ENCODE measurements at places on chromosomes 2 and 18.

DNA sequence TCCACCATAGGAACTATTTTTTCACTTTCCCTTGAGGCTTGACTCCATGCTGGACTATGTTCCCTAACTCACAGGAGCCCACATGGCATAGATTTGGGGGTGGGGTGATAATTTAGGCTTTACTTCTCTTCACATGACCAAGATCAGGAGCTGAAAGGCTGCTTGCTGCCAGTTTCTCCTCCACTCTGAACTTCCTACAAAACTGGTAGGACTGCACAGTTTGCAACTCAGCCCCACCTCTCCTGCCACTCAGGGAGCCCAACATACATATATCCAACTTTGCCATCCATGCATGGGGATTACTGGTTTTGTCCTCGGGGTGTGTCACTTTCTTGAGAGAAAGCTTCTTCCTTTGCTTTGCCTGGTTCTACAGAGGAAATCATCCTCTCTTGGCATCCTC lies 14.2 kb downstream of the INO80D start:
- DNase-seq, result no peak

- DNase-seq, result no peak
Observed at GRCh38 chr2:73593680-73594079, 48.5 kb downstream of the NAT8 start.

- no peak for DNase-seq
Observed at GRCh38 chr2:119774026-119774425, 14.3 kb downstream of the PTPN4 start.

DNA sequence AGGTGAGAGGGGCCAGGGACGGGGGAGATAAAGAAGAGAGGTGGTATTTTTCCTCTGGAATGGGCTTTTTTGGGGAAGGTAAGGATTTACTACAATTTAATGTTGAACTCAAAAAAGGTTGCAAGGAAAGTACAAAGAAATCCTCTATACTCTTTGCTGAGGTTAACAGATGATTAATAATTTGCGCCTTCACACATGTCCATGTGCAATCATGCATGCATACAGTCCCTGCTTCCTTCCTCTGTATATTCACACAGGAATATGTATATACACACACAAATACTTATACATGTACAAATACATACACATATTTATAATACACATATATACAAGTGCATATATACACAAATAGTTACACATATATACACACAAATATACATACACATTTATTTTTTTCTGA lies 193.4 kb downstream of the NBAS start:
- no peak for DNase-seq

DNA sequence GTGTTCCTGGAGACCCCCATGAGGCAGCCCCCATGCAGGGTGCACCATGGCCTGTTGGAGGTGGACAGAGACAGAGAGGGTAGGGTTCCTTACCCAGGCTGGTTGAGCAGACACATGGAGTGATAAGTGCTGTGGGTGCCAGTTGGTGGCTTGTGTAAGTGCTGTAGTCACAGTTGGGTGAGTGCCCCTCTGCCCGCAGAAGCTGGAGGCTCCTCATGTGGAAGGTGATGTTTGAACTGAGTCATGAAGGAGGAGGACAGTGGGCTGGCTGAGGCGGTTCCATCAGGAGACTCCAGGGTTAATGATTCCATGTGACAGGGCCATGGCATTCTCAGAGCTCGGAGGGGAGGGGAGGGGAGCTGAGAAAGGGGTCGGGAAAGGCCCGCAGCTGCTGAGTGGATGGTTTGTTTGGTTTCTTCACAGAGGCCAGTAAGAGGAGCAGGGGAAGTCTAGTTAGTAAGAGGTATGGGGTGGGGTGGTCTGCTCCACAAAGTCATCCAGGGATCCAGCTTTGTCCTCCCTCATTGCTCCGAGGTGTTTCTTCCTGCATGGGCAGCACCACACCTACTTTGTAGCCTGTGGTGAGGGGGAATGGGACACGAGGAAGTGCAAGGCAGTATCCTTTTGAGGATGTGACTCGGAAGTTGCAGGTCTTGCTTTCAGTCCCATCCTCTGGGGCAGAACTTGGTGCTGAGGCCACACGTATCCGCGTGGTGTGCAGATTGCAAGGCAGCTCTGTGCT lies 13.6 kb downstream of the IMPA2 start:
- DNase-seq, result no peak

GRCh38 chr2:168538133-168538532 lies 82.1 kb downstream of the CERS6 start:
- DNase-seq, result no peak

DNA sequence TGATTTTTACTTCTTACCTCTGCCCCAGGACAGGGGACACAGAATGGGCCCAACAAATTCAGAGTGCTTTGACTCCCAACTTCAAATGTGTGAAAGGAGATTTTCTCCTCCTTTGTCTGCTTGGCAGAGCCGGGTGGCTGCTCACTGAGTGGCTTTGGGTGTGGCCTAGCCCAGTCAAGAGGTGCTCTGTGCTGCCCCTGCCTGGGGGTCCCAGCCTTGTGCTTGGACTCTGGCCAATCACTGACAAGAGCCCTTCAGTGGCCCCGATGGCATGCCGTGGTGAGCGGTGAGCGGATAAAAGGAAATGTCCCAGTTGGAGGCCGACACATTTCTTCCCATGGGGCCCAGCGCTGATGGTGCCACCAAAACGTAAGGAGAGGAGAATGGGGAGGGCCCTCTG lies 259.2 kb downstream of the CELF4 start:
- no peak for DNase-seq

GRCh38 chr18:26453386-26453901 lies 94.9 kb downstream of the KCTD1 start:
- DNase-seq, result no peak

DNA sequence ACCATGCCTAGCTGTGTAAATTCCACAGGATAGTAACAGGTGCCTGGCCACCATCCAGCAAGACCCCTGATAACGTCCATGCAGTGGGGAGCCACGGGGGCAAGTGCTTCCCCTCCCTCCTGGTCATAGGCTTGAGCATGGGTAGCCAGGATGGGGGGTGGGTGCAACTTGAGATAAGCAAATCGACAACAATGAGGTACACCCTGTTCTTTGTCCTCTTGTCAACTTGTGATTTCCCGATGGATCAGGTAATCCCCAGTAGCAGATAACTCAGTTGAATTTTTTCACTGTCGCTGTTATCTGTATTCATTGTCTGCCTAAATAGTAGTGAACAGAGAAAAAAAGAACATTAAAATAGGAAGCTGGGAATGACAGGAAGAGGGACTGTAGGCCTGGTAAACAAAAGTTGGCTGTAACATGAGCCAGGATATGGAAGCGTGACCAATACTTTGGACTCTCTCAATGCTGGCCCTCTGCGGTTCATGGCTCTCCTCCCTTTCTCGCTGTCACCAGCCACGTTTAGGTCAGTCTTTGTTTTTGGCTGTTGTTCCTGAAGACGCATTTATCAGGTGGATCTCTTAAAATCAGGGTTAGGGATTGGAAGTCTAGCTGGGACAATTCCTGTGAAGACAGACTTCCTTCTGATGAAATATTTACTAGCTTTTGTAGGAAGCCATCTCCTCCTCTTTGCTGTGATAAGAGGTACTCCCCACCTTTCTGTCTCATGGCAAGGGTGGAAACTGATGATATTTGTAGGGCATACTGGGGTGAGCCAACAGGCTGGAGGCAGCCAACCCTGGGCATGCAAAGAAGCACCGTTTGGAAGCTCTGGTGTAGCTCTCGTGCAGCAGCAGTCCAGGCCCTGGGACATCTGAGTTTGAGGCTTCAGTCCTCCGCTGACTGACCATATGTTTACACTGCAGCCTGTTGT lies 42.4 kb downstream of the TCF7L1 start:
- DNase-seq, result no peak

DNA sequence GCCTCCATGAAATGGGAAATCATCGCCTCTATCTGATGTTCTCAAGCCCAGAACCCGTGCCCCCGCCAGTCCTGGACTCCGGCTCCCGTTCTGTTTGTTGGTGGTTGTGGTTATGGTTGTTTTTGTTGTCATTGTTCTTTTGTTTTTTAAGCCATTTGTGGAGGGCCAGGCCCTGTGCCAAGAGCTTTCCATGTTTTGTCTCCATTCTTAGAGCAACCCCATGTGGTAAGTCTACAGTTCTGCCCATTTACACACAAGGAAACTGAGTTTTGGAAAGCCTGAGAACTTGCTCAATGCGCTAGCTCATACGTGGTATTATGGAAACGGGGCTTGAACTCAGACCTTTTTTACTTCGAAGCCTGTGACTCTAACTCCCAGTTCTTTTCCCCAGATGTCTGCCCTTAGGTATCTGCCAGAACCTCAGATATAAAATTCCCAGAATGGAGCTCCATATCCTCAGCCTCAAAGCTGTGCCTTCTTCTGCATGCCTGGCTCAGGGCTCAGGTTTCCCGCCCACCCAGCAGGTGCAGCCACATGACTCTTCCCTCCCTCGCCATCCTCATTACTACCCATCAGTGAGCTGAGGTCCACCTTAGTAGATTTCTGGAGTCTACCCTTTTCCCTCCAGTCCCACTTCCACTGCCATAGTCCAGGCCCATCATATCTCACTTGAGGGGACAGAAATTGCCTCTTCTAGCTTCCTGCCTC lies 194.1 kb downstream of the KLHL29 start:
- DNase-seq, result no peak
